ENCODE measurements at places on chromosomes 13 and 19.
A peak's percentile ranks its signal among the peaks of the same experiment; 100 is the strongest.

DNA sequence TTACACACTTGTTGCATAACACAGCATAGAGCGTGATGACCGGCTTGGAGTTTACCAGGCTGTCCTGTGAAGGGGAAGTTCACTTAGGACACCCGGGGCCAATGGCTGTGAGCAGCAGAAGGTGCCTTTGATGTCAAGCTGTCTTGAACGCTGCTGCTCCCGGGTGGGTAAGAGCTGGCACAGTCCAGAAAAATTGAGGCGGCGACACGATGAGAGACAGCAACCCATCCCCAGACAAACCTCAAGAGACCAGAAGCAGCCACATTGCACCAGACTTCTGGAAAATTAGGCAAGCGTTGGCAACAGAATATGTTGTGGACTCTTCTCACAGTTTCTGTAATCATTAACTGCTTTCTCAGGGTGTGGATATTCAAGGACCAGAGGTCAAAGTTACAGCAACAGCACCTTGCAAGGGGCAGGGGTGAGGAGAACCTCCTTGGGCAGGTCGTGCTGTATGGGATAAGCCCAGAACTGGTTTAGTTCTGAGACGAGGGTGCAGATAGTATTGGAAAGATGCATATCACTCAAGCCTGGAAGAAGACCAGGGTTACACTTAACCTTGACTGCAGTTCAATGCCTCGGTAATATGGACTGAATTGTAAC lies 10.1 kb downstream of the NFILZ start:
- DNase-seq: no peak

DNA sequence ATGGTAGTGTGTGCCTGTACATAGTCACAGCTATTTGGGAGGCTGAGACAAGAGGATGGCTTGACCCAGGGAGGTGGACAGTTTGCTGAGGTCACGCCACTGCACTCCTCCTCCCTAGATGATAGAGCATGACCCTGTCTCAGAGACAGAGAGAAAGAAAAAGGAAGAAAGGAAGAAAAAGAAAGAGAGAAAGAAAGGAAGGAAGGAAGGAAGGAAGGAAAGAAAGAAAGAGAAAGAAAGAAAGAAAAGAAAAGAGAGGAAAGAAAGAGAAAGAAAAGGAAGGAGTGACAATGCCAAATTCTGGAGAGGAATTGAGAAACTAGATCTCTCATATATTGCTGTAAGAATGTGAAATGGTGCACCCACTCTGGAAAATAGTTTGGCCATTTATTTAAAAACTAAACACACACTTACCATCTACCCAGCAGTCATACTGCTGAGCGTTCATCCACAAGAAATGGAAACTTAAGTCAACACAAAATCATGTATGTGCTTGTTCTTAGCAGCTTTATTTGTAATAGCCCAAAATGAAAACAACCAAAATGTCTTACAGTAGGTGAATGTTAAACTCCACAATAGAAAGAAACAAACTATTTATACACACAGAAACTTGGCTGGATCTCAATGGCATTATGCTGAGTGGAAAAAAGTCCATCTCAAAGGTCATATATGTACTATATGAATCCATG lies 7.5 kb downstream of the TEX101 start:
- DNase-seq: no peak

- no peak for DNase-seq
Observed at GRCh38 chr19:30513082-30513411, 140.9 kb downstream of the ZNF536 start.

- DNase-seq: no peak
Observed at GRCh38 chr13:26722321-26722720, 38.3 kb downstream of the GPR12 start.

DNA sequence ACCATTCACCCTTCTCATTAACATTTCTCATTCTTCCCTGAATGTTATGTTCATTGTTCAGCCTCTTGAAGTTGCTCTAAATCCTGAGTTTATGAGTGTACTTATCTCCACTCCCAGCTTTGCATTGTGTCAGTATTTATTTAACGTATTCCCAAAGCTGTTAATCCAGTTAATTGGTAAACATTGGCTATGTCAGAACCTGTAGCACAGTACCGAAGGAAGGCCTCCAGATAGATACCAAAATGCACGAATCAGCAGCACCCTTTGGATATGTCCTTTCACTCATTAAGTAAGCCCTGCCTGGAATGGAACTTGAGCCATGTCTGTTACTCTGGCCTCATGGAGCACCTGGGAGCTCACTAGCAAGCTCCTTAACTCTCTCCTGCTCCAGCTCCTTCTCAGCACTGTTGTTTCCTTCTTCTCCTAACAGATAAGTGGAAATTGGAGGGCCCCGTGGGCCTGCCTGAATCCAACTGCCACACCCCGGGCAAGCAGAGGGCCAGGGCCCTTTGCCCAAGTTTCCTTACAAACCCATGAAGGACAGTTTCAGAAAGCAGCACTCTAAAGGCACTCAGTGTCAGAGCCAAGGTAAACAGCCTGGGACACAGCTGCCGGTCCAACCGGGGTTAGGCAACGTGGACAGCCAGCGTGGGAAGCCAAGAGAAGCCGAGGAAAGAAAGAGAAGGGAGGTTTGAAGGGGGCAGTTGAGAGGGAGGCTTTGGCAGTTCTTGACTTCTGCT lies 155.0 kb upstream of the SERP2 start:
- no peak for DNase-seq

DNA sequence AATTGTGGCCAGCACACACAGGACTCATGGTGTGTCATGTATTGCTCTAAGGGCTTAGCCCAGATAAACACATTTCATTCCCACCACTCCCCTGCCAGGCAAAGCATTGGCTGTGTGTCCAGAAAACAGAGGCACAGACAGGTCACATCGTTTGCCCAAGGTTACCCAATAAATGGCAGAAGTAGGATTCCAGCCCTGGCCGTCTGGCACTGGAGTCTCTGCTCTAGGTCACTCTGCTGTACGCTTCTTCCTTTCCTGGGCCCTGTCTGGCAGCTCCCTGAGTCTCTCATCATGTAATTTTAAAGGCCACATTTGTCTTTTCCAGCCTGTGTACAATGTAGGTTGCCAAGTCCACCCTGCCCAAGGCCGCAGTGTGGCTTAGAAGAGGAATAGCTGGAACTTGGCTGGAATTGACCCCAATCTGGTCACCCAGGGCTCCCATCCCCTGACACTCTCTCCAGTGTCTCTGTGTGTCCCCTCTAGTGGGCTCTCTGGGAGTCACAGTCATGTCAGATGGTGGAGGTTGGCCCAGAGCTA lies 264.5 kb upstream of the TSHZ3 start:
- DNase-seq: no peak

GRCh38 chr19:12984143-12984627 lies 11.1 kb upstream of the NFIX start:
- DNase-seq: no peak

- DNase-seq: no peak
Observed at GRCh38 chr19:18586306-18586705, 2.3 kb upstream of the REX1BD start.

- DNase-seq: peak; percentile 94
Observed at GRCh38 chr19:48795055-48795684, 15.7 kb downstream of the BCAT2 start.

DNA sequence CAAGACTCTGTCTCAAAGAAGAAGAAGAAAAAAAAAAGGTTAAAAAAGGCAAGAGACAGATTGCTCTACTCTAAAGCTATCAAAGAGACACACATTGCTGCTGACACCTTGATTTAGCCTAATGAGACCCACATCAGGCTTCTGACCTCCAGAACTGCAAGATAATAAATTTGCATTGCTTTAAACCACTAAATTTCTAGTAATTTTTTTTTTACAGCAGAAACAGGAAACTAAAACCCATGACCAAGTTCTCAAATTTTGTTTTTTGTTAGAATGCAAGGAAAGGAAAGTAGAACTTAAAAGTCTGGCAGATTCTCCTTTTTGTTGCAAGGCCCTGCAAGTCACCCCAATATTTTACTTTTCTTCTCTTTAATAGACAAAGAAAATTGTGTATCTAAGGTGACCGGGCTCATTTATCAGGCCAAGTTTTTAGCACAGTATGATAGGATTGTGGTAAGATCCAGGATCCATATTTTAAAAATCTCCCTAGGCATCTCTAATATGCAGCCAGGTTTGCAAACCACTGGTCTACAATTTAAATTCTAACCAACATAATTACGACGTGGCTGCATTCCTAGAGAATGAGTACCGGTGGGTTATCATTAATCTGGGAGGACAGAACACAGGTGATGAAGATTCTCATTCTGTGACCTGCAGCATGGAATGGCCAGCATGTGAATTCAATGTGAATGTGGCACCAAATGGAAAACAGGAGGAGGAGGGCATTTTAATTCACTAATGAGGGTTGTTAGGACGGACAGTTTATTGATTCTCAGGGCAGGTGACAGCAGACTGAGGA lies 56.7 kb upstream of the MED4 start:
- no peak for DNase-seq

- no peak for DNase-seq
Observed at GRCh38 chr13:39676315-39676876, 20.9 kb downstream of the COG6 start.

Measured in WERI-Rb-1 (cell line).